Cardiac fibroblast (primary cell): ENCODE measurements at places on chromosomes 6 and 20.

- DNase-seq: no peak
Observed at GRCh38 chr6:22596011-22596410, 26.6 kb downstream of the HDGFL1 start.

- no peak for DNase-seq
Observed at GRCh38 chr20:3383878-3384495, 23.5 kb downstream of the DNAAF9 start.

DNA sequence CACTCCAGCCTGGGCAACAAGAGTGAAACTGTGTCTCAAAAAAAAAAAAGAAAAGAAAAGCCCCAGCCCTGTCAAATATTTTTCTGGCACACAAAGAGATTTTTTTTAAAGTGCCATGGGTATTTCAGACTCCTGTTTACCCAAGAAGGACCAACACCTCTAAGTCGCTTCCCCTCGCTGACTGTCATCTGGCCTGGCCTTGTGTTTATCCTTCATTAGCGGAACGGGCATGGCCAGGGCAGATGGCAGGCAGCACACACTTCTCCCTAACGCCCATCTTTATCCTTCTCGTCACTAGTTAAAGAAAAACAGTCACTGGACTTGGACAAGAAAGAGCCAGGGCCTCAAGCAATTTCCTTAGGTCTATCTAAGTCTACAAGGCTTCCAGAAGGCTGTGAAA is 7.3 kb upstream of the CBFA2T2 start:
- DNase-seq: no peak

DNA sequence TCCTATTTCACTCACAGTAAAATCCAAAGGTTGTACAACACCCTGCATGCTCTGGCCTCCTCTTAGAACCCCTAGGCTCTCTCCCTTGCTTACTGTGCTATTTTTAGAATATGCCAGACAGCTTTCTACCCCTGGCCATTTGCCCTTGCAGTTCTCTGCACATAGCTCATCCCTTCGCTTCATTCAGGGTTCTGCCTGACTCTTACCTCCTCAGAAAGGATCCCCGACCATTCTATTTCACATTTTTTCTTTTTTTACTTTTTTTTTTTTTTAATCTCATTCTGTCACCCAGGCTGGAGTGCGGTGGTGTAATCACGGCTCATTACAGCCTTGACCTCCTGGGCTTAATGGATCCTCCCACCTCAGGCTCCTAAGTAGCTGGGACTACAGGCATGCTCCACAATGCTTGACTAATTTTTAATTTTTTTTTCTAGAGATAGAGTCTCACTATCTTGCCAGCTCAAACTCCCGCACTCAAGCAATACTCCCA is 33.6 kb downstream of the COMMD7 start:
- DNase-seq: peak; percentile 21

DNA sequence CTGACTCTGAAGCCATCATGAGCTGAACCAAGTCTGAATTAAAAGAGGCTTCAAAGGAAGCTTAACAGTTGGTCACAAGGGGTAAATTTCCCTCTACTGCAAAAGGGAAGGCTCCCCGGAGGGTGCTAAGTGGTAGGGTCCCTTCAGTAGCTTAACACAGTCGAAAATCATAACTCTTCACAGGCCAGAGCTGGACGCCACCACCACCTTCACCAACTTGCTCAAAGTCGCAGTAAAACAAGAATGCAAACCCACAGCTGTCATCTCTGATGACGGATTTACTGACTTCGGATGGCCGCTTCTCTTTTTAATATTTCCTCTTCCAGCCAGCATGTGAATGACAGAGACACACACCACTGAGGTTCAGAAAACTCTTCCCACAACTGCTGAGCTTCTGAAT is 144.7 kb upstream of the FBXL4 start:
- DNase-seq: no peak

DNA sequence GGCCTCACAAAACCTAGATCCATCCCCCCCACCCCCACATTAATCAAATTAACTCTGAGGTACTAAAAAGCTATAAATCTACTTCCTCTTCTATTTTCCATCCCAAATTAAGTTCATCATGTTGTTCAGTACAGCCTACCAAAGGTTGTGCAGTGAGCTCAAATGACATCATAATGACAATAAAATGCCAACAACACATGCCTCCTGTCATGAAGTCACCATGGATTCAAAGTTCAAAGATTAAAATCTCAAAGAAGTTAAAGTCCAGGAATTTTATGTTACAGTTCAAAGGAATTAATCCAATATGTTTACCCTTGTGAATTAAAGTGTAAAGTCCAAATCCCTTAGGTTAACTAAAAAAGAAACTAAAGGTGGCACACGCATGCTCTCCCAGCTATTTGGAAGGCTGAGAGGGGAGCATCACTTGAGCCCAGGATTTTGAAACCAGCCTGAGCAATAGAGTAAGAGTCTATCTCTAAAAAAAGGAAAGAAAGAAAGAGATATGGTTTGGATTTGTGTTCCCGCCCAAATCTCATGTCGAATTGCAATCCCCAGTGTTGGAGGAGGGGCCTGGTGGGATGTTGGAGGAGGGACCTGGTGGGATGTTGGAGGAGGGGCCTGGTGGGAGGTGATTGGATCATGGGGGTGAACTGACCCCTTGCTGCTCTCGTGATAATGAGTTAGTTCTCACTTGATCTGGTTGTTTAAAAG is 25.7 kb upstream of the SIRT5 start:
- no peak for DNase-seq

DNA sequence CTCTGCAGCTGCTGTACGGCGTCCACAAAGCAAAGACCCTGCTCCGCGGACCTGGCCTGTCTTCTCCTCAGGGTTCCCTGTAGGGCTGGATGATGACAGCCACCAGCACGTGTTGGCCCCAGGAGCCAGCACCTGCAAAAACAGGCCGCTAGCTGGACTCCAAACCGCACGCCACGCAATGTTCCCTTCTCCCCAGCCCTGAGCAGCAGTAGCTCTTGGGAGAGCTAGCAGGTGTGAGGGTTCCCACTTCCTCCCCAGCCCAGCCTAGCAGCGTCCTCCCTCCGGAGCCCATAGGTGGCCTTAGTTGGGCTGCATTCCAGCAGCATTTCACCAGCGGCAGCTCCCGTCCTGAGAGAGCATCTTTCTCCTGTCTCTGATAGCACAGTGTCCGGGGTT is 42.3 kb downstream of the DACT2 start:
- no peak for DNase-seq

DNA sequence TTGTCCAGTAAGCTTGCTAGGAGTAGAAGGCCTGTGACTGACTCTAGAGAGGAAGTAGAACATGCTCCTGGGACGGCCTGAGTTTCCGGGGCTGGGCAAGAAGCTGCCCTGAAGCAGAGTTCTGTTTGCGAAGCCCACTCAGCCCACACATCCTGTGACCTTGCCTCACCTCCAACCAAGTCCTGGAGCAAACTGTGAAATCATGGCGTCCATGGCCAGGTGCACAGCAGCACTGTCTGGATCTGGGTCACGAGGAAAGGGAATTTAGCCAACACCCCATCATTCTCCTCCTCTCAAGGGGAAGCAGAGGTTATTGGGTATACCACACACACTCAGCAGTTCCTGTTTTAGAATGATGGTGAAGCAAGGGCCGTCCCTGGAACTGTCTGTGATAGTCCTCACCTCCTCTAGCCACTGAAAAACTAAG is 87.5 kb downstream of the CRYBG1 start:
- DNase-seq: no peak

- no peak for DNase-seq
Observed at GRCh38 chr6:31573239-31574105, 1.4 kb downstream of the LTA start.

DNA sequence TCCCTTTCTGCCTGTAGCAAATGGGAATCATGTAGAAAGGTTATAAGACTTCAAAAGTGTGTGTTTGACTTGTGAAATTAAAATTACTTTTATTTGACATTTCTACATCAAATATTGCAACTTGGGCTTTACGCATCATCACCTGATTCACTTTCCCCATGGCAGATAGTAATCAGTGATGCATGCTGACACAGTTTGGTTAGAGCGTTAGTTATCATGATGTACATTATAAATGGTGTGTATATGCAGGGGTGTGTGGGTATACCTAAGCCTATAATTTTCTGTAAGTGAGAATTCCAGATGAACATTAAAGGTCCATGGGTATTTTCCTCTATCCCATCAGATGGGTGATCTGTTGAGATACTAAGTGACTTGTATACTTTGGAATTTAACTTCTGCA is 141.5 kb downstream of the KLHL32 start:
- DNase-seq: no peak

GRCh38 chr6:105804424-105804823 is 281.7 kb upstream of the PRDM1 start:
- peak; percentile 83 for DNase-seq

GRCh38 chr6:137849181-137849980 is 17.7 kb upstream of the TNFAIP3 start:
- DNase-seq: peak; percentile 57

DNA sequence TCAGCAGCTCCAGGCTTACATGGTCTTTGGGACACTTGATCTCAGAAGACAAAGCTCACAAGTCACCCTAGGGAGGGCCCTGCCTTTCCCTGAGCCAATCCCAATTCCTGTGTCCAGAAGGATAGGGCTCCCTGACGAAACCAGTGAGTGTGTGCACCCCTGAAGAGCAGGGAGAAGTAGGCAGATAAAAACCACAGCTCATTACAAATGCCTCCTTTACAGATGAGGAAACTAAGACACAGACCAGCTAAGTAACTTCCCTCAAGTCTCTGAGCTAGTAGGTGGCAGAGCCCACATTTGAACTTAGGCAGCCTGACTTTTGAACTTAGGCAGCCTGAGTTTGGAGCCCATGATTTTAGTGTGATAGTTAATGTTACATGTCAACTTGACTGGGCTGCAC is 6.7 kb upstream of the ZFAND3 start:
- DNase-seq: no peak

- DNase-seq: no peak
Observed at GRCh38 chr6:31365864-31366263, 8.9 kb upstream of the HLA-B start.

- DNase-seq: no peak
Observed at GRCh38 chr6:100566563-100566962, 101.8 kb upstream of the SIM1 start.

DNA sequence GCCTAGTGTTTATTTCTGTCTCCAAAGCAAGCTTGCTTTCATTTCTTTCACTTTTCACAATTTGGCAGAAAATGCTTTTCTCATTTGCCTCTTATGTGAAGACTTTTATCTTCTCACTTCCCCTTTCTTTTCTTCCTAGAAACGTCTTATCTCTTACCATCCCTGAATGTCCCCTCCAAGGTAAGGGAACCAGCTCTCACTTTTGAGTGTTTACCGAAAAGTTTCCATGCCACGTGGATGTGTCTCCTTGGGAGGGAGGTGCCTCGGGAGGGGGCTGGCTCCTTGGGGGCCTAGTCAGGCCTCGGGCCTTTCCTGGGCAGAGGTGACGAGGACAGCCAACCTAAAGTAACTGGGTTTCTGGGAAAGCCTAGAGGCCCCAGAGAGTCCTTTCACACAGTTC is 127.4 kb downstream of the CD24 start:
- no peak for DNase-seq

DNA sequence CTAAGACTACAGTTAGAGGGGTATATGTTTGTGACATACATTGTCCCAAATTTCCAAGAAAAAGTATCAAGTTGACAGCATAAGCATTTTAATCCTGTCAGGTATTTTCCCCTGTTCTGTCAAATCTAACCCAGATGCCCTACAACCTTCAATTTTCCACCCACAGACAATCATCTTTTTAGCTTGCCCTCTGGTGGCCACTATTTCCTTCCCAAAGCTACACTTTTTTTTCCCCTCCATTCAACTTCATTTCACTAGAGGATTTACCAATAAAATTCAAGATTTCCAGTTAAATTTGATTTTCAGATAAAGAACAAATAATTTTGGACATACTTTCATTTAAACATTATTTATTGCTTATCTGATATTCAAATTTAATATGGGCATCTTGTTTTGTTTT is 286.6 kb downstream of the TENT5A start:
- DNase-seq: peak; percentile 33

GRCh38 chr6:155770856-155771255 is 315.2 kb upstream of the NOX3 start:
- DNase-seq: no peak

- peak; percentile 74 for DNase-seq
Observed at GRCh38 chr6:30884521-30885480, 482 bp downstream of the DDR1 start.
